KBM-7 (cell line): ENCODE measurements at places on chromosomes 11 and 22.
A peak's percentile ranks its signal among the peaks of the same experiment; 100 is the strongest.

DNA sequence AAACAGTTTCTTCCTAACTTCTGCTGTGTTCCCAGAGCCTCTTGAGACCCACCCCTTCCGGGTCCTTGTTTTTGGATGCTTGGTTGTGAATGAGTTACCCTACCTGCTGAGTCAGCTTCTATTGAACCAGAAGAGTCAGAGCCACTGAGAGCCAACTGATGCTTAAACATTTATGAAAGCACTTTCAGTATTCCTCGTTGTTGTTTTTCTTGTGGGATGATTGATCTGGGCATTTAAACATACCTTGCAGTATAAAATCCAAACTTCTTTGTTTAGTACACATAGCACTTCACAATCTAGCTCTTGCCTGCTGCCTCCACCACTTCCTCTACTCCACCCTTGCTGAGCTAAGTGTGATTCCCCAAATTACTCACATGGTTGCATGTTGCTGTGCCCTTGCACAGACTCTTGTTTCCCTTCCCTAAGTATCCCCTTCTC, 5.5 kb downstream of the PRSS23 start:
- DNase-seq: no peak

DNA sequence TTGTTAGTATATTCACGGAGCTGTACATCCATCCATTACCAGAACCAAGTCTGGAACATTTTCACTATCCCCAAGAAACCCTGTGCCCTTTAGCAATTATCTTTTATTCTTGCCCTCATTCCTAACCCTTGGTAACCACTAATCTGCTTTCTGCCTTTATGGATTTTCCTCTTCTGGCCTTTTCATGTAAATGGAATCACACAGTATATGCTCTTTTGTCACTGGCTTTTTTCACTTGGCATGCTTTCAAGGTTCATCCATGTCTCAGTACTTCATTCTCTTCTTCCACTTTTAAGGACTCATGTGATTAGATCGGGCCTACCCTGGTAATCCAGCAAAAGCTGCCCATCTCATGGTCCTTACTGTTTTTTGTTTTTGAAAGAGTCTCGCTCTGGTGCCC, 11.0 kb upstream of the ZBTB44 start:
- no peak for DNase-seq

DNA sequence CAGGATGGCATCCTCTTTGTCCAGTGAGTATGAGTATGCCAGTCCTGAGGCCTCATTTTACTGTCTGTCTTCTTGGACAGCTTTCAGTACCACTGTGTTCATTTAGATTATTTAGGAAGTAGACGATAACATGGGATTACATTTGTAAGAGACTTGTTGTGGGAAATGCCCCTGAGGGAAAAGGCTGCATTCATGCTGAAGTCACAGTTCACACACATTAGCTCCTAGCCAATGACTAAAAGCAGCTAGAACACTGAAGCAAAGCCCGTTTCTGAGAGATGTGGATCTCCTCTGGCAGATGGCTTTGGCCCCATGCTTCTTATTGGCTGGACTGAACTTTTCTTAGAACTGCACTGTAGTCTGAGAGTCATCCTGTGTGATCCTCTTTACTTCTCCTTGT, 242.4 kb downstream of the FAM76B start:
- DNase-seq: no peak

DNA sequence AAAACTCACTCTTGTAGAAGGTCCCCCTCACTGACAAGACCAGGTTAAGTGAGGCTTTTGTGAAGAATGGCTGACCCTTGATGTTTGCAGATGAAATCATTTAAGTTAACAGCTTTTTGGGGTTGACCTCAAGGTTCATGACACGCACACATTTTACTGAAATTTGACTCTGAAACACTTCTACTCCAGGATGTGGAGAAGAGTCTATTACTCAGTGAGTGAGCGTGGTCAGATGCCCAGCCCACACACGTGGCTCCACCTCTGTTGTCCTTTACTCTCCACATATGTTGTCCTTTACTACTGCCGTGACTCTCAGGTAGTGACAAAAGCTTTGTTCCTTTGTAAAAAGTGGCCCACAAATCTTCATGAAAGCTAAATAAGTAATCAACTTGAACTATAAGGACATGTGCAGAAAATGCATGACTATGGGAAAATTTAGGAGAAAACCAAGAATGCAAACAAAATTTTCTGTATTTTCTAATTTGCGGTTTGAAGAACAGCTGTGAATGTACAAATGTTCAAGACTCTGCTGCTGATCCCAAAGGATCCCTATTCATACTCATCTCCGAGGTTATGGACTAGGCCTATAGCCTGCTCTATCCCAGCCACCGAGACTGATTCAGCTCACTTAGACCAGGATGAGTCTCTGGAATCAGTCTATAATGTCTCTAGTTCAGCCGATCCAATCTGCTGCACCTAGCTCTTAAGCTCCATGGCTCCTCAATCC, 22.4 kb downstream of the XRRA1 start:
- DNase-seq: no peak

- DNase-seq: no peak
Measured at GRCh38 chr11:19829109-19829837, 116.6 kb downstream of the NAV2 start.

GRCh38 chr11:78654866-78655265, 80.2 kb upstream of the NARS2 start:
- DNase-seq: no peak

GRCh38 chr11:134678744-134679143, 266.7 kb upstream of the B3GAT1 start:
- no peak for DNase-seq

- DNase-seq: peak; percentile 62
Measured at GRCh38 chr11:61828629-61829407, 718 bp downstream of the FADS2 start.

DNA sequence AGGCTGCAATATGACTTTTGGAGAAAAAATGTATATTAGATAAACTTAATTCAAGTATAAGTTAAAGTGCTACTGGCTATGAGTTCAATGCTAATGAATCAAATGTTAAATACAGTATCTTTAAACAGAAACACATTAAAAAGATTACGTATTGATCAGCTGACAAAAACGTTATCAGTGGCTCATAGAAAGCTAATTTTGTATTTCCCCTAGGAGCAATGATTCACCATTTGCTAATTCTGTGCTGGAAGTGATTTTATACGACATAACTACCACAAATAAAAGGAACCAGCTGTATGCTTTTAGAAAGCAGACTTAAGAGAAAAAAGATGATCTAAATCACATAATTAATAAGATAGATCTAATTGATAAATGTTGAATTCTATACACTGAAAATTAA, 43.6 kb downstream of the MRE11 start:
- no peak for DNase-seq

- no peak for DNase-seq
Measured at GRCh38 chr11:10543782-10544181, 2.8 kb upstream of the RNF141 start.

- peak; percentile 83 for DNase-seq
Measured at GRCh38 chr11:13928566-13929251, 33.8 kb upstream of the SPON1 start.

DNA sequence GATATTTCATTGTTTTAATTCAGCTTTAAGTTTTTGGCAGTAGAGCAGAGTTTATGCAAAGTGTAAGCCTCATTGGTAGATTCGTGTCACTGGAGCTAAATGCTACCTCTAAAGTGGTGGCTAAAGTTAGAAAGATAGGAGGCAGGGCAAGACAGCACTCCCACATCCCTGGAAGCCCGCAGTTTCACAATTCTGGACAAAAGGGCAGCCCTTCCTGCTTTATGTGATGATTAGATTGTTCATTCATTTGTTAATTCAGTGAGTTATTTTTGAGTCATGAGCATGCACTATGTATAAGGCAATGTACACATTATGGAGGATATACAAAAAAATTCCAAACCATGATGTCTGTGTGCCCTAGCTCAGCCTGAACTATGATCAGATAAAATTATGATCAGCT, 52.1 kb upstream of the EIF3M start:
- no peak for DNase-seq

GRCh38 chr11:22194907-22195306, 2.0 kb downstream of the ANO5 start:
- DNase-seq: no peak

DNA sequence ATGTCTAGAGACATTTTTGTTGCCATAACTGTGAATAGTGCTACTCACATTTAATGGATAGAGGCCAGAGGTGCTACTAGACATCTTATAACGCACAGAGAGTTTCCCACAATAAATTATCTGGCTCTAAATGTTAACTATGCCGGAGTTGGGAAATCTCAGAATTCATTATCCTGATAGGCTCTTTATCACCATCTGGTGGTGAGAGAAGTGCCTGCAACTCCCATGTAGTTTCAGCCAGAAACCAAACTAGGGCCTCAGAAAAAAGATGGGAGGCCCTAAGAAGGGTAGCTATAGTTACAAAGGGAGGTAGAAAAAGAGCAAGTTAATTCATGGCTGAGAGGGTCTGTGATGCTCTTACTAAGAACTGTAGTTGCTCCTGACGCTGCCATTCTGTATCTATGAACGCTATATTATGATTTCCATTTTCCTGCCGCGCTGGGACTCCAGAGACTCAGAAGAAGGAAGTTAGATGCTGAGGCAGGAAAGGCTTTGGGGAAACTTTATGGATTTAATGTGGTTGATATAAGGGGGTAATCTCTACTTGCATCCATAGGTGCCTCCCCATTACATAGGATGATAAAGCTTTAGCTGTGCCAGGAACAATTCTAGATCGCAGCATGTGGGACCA, 22.9 kb upstream of the MRPL17 start:
- DNase-seq: peak; percentile 67

GRCh38 chr11:34696862-34697261, 76.0 kb downstream of the EHF start:
- no peak for DNase-seq

DNA sequence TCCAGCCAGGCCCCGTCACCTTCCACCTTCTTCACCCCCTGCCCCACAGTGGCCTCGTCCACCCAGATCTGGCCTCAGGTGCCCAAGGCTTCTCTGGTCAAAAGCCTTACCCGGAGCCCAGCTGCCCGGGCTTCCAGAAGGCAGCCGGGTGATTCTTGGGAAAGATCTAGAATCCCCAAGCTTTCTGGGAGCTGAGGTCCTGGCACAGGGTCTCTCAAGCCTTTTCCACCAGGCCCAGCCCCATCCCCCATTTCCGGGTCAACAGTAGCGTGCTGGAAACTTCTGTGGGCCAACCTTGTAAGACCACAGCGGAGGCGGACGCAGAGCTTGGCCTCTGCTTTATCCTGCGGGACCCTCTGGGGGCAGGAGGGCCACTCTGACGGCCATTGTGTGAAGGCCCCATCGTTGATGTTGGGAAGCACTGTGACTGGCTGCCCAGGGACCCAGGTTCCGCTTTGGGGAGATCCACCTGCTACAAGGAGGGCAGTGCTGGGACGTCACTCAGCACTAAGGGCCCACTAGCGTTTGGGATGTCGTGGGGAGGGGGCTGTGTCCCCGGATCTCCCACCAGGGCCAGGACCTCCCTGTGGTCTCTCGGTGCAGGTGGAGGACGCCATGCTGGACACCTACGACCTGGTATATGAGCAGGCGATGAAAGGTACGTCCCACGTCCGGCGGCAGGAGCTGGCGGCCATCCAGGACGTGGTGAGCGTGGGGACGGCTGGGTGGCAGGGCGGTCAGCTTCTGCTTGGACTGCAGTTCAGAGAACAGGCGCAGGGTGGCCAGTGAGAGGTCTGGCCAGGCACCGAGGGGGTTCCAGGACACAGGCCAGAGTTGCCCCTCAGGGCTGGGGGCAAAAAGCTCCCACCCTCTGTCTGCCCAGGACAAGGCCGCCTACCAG, 11.5 kb downstream of the TSPAN32 start:
- DNase-seq: no peak

DNA sequence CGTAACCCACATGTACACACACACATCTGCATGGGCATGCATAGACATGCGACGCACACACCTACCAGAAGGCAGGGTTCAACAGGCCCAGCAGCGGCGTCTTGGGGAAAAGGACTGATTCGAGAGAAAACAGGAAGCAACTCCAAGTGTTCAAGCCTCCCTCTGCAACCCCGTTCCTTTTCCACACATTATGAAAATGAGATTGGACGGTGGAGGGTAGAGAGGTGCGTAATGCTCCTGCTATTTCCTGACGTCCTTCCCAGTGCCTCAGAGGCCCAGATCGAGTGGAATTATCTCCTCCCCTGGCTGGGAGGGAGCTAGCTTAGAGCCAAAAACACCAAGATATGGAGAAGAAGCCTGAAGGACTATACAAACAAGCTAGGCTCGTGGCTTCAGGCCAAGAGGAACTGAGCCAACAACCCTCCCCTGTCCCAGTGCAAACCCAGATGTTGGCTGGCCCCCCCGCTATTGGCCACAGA, 289.2 kb downstream of the MN1 start:
- DNase-seq: peak; percentile 9

GRCh38 chr11:44318369-44318768, 8.4 kb upstream of the ALX4 start:
- no peak for DNase-seq

DNA sequence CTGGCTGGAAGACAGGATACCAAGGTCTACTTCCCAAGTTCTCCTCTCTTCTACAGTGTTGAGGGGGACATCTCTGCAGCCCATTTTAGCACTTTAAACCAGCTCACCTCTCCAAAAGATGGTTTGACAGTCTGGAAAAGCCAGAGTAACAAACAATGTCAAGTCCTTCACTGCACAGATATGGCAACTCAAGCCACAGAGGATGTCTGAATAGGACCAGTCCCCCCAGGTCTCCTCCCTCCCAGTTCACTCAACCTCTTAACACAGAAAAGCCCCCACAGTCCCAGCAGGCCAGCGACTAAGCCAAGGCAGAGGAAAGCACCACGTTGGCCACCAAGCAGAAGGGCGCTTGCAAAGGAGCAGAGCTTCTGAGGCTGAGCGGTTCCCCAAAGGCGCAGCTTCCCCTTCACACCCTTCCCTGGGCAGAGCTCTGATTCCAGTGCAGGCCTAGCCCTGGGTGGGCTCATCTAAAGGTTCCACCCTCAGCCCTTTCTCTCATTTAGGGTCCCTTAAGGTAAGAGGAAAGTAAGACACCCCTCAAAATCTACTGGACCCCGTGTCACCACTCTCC, 62.7 kb downstream of the PAK1 start:
- peak; percentile 55 for DNase-seq

GRCh38 chr11:126105022-126105747, 42.5 kb upstream of the CDON start:
- no peak for DNase-seq

GRCh38 chr11:23217072-23217471, 356.8 kb upstream of the CCDC179 start:
- no peak for DNase-seq

GRCh38 chr11:39174965-39175364, 2284.5 kb downstream of the LRRC4C start:
- no peak for DNase-seq

- no peak for DNase-seq
Measured at GRCh38 chr11:86374069-86374468, 618 bp upstream of the CCDC81 start.
